GM23338 (cell line): ENCODE measurements at places on chromosomes 3 and 15.

GRCh38 chr3:185741586-185741985 is 83.3 kb downstream of the IGF2BP2 start:
- DNase-seq = no peak

- DNase-seq = no peak
These were observed 64.7 kb downstream of the ADAMTS9 start for GRCh38 chr3:64623125-64623524.

GRCh38 chr15:38885471-38885952 is 320.9 kb upstream of the RASGRP1 start:
- no peak for DNase-seq

- no peak for DNase-seq
These were observed 320.7 kb downstream of the ZNF621 start for GRCh38 chr3:40845447-40845846.

DNA sequence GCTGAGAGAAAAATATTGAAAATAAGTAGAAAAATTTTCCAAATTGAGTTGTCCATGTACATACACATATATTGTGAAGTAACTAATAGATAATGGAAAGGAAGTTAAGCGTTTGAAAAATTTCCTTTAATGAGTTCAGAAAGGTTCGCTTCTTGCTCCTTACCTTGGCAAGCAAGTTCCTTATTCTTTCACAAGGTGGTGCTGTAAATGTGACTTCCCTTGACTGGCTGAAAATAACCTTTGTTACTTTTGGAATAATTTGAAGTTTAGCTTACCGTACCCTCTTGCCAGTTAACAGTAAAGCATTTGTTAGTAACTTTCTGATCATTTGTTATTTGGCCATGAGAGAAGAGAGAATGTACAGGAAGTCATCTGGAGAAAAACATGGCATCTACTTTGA is 41.6 kb downstream of the PYDC2 start:
- peak; percentile 68 for DNase-seq
